ENCODE measurements at places on chromosomes 3 and 15.

GRCh38 chr3:103992469-103992868, 1374.2 kb upstream of the ALCAM start:
- no peak for DNase-seq

DNA sequence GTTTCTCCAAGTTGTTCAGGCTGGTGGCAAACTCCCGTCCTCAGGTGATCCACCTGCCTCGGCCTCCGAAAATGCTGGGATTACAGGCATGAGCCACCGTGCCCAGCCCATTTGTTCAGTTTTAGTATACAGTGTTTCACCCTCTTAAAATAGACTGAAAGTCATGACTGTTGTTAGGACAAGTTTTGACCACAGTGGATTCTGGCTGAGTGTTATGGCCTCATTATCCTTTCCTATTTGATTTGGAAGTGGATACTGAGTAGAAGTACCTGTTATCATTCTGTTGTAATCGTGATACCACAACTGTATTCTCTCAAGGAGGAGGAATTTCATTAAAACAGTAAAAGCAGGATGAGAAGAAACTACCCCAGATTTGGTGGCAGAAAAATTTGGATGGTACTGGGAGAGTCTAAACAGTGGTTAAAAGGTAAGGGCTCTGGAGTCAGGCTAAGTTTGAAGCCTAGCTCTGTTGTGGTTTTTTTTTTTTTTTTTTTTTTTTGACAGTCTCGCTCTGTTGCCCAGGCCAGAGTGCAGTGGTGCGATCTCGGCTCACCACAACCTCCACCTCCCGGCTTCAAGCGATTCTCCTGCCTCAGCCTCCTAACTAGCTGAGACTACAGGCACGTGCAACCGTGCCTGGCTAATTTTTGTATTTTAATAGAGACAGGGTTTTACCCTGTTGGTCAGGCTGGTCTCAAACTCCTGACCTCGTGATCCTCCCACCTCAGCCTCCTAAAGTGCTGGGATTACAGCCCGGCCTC, 2.6 kb downstream of the MAP2K1 start:
- DNase-seq = no peak

- DNase-seq = peak; percentile 9
Observed at GRCh38 chr15:82228750-82229149, 33.8 kb downstream of the EFL1 start.

- DNase-seq = no peak
Observed at GRCh38 chr3:43859766-43860165, 169.0 kb downstream of the ABHD5 start.

DNA sequence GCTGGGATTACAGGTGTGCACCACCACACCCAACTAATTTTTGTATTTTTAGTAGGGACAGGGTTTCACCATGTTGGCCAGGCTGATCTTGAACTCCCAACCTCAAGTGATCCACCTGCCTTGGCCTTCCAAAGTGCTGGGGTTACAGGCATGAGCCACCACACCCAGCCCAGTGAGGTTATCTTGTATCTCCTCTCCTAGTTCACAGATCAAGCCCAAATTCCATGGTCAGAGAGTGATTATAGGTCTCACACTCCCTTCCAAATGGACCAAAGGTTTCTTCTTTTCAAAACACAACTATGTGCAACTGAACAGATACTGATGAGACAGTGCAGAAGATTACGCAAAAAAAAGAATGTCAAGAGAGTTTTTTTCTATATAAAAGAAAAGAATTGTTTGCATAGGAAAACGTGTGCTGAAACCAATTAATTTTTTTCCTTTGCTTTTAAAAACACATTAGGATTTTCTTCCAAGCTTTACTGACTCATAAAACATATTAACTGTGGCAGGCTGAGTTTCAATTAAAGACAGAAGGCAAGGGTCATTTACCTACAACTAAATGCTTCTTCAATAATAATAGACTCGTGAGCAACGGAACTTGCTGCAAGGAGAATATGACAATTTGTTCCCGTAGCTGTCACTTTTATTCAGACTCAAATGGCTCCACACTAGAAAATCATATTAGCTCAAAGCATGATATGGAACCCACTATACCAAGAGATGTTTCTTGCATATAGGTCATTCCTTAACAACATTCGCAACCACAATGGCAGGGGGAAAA, 30.4 kb upstream of the THUMPD3 start:
- no peak for DNase-seq

GRCh38 chr3:115204475-115204874, 57.4 kb upstream of the ZBTB20 start:
- DNase-seq = peak; percentile 7

- no peak for DNase-seq
Observed at GRCh38 chr3:11924518-11924917, 77.8 kb upstream of the TAMM41 start.

DNA sequence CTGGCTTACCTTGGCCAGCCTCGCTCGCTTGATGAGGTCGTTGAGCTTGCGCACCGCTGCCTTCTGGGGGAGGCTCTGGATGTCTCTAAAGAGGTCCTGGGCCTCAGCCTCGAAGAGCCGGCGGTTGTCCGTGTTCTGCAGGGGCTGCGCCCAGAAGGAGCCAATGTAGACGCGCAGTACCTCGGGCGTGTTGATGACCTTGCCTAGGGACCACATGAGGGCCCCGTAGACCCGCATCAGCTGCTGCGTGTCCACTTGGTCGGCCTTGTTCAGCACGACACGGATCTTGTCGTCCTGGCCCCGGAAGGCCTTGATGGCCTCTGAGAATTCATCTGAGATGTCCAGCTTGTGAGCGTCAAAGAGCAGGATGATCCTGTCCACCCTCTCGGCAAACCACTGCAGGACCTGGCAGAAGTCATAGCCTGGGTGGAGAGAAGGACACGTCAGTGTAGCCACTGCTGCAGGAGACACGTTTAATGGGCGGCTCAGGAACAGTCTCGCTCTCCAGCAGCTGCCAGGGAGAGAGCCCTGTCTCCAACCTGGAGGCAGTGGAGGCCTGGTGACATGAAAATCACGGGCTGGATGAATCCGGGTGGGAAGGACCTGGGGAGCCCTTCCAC, 25.5 kb upstream of the SPTBN5 start:
- DNase-seq = no peak

- DNase-seq = no peak
Observed at GRCh38 chr3:116020989-116021388, 397.7 kb downstream of the GAP43 start.

GRCh38 chr3:132245552-132246142, 71.6 kb upstream of the ACP3 start:
- no peak for DNase-seq

DNA sequence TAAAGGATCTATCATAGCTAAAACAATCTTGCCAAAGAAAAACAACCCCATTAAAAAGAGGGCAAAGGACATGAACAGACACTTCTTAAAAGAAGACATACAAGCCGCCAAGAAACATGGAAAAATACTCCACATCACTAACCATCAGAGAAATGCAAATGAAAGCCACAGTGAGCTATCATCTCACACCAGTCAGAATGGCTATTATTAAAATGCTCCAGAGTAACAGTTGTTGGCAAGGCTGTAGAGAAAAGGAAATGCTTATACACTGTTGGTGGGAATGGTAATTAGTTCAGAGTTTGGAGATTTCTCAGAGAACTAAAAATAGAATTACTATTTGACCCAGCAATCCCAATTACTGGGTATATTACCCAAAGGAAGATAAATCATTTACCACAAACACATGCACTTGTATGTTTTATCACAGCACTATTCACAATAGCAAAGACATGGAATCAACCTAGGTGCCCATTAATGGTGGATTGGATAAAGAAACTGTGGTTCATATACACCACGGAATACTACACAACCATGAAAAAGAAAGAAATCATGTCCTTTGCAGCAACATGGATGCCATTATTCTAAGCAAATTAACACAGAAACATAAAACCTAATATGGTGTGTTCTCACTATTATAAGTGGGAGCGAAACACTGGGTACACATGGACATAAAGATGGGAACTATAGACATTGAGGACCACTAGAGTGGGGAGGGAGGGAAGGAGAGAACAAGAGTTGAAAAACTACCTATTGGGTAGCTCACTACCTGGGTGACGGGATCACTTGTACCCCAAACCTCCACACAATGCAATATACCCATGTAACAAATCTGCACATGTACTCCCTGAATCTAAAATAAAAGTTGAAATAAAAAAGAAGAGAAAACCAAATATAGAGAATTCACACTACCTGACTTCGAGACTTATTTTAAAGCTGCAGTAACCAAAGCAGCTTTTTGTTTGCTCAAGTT, 32.6 kb downstream of the ITGA11 start:
- no peak for DNase-seq

DNA sequence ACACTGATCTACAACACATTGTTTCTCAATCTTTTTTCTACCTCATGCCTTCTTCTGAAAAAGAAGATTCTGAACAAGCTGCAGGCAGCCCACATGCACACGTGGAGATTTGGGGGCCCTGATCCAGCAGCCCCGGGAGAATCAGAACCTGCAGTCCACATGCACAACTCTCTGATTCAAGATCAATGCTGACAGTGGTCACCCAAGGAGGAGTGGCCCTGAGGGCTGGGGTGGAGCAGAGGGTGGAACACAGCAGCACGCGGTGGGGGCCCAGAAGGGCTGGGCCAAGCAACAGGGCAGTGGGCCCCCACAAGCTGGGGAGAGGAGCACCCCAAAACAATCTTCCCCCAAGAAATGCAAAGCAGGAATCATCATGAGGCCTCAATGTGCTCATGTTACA, 202.1 kb upstream of the NSMCE3 start:
- DNase-seq = no peak

GRCh38 chr15:78392430-78392829, 45.6 kb upstream of the IREB2 start:
- DNase-seq = no peak

DNA sequence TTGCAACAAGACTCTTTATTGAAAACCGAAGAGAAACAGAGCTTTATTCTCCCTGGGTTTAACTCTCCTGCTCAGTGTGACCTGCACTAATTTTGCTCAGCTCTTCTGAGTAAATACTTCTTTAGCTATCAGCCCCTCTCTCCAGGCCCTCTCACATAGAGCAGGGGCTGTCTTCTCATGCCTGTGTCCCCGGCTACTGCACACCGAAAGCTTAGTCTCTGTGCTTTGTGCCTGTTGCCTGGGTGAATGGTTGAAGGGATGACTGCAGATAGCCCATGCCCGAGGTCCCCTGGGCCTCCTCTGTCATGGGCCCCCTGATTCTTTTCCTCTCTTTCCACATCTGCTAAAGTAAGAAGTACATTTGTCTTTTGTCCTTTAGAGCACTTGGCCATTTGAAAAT, 195.9 kb downstream of the GABRG3 start:
- DNase-seq = no peak

- DNase-seq = no peak
Observed at GRCh38 chr15:67361100-67361499, 106.5 kb downstream of the IQCH start.
